ENCODE measurements at places on chromosomes 1 and 21.

DNA sequence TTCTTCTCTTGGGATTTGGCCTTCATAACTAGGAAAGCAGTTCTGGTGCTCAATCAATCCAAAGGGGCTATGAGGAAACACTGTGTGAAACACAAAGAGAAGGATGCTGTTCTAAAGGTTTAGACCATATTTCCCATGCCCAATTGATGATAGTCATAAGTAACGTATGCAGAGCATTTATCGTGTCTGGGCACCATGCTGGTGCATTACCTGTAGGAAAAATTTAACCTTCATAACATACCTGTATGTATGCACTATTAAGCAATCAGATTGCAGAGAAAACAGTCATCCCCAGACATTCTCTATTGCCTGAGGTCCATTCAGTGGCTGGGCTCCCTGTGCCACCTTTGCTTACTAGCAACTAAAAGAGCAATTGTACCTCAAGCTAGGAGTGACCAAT is 381.4 kb downstream of the PLPP3 start:
- no peaks in the 10 kb centered on the region for H3K27me3 ChIP-seq
- no peak for DNase-seq
- no peaks in the 10 kb centered on the region for H3K36me3 ChIP-seq
- H3K27ac ChIP-seq = no peak overlapping the region
- H3K4me1 ChIP-seq = no peaks in the 10 kb centered on the region

- H3K4me3 ChIP-seq = no peak overlapping the region
- DNase-seq = no peak
- no peak overlapping the region for H3K27ac ChIP-seq
- peaks cover 21% of the 10 kb centered on the region for H3K4me1 ChIP-seq
These were observed 61.3 kb upstream of the SDC3 start for GRCh38 chr1:30969903-30970302.

DNA sequence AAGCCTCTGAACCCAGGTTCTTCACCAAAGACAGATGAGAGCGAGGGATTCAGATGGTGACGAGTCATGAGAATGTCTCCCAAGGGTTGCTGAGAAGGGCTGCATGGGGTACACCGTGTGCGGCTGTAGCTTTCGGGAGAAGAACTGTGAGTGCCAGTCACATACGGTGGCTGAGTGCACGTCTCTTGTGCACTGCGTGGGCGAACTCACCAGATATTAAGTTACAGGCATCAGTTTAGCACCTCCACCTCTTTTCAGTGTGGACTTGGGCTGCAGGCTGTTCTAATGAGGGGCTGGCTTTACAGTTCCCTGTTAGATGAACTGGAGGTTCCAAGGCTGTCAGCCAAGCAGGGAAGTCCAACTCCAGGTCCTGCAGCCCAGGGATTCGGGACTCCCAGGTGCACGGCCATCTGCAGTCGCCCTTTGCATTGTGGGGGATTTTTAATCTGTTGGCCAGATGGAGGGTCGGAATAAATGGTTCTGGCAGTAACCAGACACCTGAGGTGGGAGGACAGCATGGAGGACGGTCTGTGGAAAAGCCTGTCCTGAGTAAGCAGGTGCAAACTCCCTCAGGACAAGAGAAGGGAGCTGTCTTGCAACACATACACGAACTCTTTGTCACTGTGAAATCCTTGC is 26.5 kb upstream of the AVPR1B start:
- no peaks in the 10 kb centered on the region for H3K36me3 ChIP-seq
- H3K27ac ChIP-seq = no peak overlapping the region
- H3K4me3 ChIP-seq = no peak overlapping the region
- DNase-seq = no peak

- H3K27ac ChIP-seq = no peak overlapping the region
- H3K36me3 ChIP-seq = no peaks in the 10 kb centered on the region
- no peaks in the 10 kb centered on the region for H3K4me1 ChIP-seq
- no peak overlapping the region for H3K4me3 ChIP-seq
- no peak for DNase-seq
These were observed 7.0 kb downstream of the KCNAB2 start for GRCh38 chr1:6052543-6053205.

GRCh38 chr1:48194801-48195200 is 27.7 kb upstream of the SLC5A9 start:
- no peak overlapping the region for H3K27ac ChIP-seq
- no peaks in the 10 kb centered on the region for H3K27me3 ChIP-seq

GRCh38 chr1:82227306-82228095 is 426.8 kb downstream of the ADGRL2 start:
- no peak overlapping the region for H3K27ac ChIP-seq
- DNase-seq = no peak
- H3K4me1 ChIP-seq = peaks cover 18% of the 10 kb centered on the region
- no peaks in the 10 kb centered on the region for H3K36me3 ChIP-seq
- H3K27me3 ChIP-seq = no peaks in the 10 kb centered on the region
- no peak overlapping the region for H3K4me3 ChIP-seq

- H3K27ac ChIP-seq = peak overlapping the region; percentile 39
- H3K4me1 ChIP-seq = peaks cover 73% of the 10 kb centered on the region
- no peaks in the 10 kb centered on the region for H3K27me3 ChIP-seq
These were observed 103.6 kb downstream of the PSMG1 start for GRCh38 chr21:39079617-39080016.

- no peaks in the 10 kb centered on the region for H3K36me3 ChIP-seq
- H3K4me3 ChIP-seq = no peak overlapping the region
- no peaks in the 10 kb centered on the region for H3K27me3 ChIP-seq
These were observed 29.6 kb upstream of the WASF2 start for GRCh38 chr1:27519331-27520258.

DNA sequence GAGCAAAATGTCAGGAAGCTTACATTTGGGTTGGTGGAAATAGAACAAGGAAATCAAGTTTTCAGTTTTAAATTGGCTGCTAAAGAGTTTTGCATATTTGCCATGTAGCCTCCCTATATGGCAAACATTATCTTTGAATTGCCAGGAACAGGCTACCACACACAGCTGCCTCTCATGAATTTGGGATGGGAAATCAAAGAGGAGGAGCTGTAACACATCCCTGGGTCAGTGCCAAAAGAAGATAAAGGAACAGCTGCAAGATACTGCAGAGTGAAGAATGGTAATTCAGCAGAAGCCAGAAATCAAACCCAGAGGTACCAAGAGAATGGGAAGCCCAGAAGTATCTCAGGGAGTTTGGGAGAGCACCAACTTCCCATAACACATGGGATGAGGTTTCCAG is 18.6 kb upstream of the RASAL2 start:
- no peak overlapping the region for H3K27ac ChIP-seq
- no peak for DNase-seq
- no peaks in the 10 kb centered on the region for H3K4me1 ChIP-seq

- no peak overlapping the region for H3K27ac ChIP-seq
- no peaks in the 10 kb centered on the region for H3K36me3 ChIP-seq
- H3K4me3 ChIP-seq = no peak overlapping the region
- H3K4me1 ChIP-seq = no peaks in the 10 kb centered on the region
- no peak for DNase-seq
These were observed 40.2 kb upstream of the IFFO2 start for GRCh38 chr1:18996548-18997177.

- DNase-seq = no peak
- H3K27ac ChIP-seq = no peak overlapping the region
- no peaks in the 10 kb centered on the region for H3K27me3 ChIP-seq
- peaks cover 4% of the 10 kb centered on the region for H3K4me1 ChIP-seq
- H3K36me3 ChIP-seq = no peaks in the 10 kb centered on the region
These were observed 196.3 kb upstream of the LMO4 start for GRCh38 chr1:87132284-87132870.

DNA sequence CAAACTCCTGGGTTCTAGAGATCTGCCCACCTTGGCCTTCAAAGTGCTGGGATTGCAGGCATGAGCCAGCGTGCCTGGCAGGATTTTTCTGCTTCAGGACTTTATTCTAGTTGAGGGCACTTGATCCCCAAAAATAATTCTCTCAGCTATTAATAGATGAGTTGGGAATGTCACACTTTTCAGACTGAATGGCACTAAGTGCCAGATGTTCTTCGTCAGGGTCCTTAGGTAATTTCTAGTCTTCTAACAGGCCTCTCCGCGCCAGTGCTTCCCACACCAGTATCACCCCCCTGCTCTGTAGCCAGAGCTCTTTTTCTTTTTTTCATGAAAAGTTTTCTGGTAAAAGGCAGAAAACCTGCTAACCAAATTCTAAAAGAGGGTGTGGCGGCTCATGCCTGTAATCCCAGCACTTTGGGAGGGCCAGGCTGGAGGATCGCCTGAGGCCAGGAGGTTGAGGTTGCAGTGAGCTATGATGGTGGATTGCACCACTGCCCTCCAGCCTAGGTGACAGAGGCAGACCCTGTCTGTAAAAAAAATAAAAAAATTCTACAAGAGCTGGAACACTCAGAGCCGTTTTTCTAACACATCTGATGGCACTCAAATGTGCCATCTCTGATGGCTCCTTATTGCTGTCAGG is 6.1 kb upstream of the SARS1 start:
- no peaks in the 10 kb centered on the region for H3K4me1 ChIP-seq
- H3K4me3 ChIP-seq = no peak overlapping the region
- no peak overlapping the region for H3K27ac ChIP-seq
- H3K27me3 ChIP-seq = no peaks in the 10 kb centered on the region
- no peak for DNase-seq

- no peaks in the 10 kb centered on the region for H3K27me3 ChIP-seq
- H3K4me1 ChIP-seq = peaks cover 88% of the 10 kb centered on the region
- DNase-seq = no peak
These were observed 1.7 kb upstream of the ECE1 start for GRCh38 chr1:21291964-21292363.

- no peaks in the 10 kb centered on the region for H3K36me3 ChIP-seq
- no peak within 1 kb of the TSS for H3K27ac ChIP-seq
- peaks cover 13% of the 10 kb centered on the region for H3K4me1 ChIP-seq
- H3K4me3 ChIP-seq = no peak within 1 kb of the TSS
- peaks cover 53% of the 10 kb centered on the region for H3K27me3 ChIP-seq
These were observed at the start of gene BLACAT1 for GRCh38 chr1:205455581-205456382. TSS of gene BLACAT1 (minus strand) at chr1:205456045.

- no peaks in the 10 kb centered on the region for H3K27me3 ChIP-seq
- H3K4me1 ChIP-seq = no peaks in the 10 kb centered on the region
- no peak overlapping the region for H3K27ac ChIP-seq
These were observed 134.0 kb downstream of the FAM78B start for GRCh38 chr1:166032572-166033371.

- no peaks in the 10 kb centered on the region for H3K36me3 ChIP-seq
- DNase-seq = no peak
These were observed 15.5 kb upstream of the CNN3 start for GRCh38 chr1:94942171-94943128.

DNA sequence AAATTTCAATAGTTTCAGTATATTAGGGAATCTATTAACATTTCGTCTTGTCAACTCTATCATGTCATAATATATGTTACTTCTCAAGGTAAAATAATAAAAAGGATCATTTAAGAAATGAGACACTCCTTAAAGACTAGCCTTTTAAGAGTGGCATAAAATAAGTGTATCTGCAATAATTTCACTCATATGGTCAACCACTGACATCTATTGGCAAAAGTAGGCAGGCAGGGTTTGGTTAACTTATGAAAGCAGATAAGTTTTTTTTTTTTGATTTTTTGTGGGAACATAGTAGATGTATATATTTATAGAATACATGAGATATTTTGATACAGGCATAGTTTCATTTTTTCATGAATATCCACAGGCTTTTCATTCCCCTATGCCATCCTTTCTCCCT is 5.5 kb upstream of the RGS21 start:
- H3K36me3 ChIP-seq = no peaks in the 10 kb centered on the region
- no peak overlapping the region for H3K4me3 ChIP-seq
- H3K4me1 ChIP-seq = no peaks in the 10 kb centered on the region
- no peaks in the 10 kb centered on the region for H3K27me3 ChIP-seq

DNA sequence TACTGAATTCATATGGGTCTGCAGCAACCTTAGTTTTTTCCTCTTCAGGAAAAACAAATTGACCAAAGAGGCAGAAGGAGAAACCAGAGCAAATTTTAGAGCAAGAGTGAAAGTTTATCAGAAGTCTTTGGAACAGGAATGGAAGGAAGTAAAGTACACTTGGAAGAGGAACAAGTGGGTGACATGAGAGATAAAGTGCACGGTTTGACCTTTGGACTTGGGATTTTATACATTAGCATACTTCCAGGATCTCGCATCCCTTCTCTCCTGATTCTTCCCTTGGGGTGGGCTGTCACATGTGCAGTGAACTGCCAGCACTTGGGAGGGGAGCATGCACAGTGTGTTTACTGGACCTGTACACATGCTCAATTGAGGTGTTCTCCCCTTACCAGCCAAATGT is 754.8 kb upstream of the ADAMTS5 start:
- DNase-seq = no peak
- no peak overlapping the region for H3K27ac ChIP-seq
- no peaks in the 10 kb centered on the region for H3K4me1 ChIP-seq
- no peak overlapping the region for H3K4me3 ChIP-seq
- H3K27me3 ChIP-seq = no peaks in the 10 kb centered on the region
